Head of caudate nucleus (tissue), 42 donors: ENCODE measurements at places on chromosomes 4 and X.

DNA sequence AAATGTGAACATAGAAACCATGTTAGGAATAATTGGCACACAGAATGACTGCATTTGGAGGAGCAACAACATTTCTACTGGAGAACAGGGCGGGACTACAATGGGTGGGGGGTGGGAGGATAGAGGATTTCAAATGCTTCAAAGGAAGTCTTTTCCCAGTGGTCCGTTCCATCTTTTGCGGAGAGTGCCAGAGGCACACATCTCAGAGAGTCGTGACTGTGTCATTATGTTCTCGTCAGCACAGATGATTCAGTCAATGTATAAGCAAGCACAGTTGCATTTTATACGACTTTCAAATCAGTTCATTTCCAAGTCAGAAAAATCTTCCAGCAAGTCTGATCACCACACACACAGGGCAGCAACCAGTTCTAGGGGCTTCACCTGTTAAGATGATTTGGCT lies 22.7 kb upstream of the GPR50 start:
- DNase-seq = no peak

GRCh38 chrX:29798469-29798868 lies 416.9 kb upstream of the MAGEB2 start:
- DNase-seq = no peak

- no peak for DNase-seq
Observed at GRCh38 chr4:184668511-184669114, 19.1 kb downstream of the PRIMPOL start.

DNA sequence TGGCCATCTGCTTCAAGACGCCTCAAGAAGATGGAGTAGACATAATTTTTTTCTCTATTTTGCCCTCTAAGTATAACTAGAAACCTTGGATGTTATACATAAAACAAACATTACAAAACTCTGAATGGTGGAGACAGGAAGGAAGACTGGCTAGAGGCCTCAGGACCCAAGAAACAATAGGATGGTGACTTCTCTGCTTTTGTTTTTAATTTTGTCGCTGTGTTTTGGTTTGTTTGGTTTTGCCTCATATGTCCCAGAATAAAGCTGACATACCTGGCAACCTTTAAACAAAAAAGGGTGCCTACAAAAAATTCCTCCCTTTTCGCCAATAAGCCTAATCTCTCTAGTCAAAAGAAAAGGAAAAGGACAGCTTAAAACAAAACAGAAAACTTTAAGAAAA lies 109.1 kb downstream of the PPP4R3C start:
- no peak for DNase-seq

GRCh38 chrX:2840961-2841360 lies 12.2 kb downstream of the GYG2 start:
- DNase-seq = no peak

- no peak for DNase-seq
Observed at GRCh38 chrX:9586992-9587392, 122.1 kb downstream of the TBL1X start.

DNA sequence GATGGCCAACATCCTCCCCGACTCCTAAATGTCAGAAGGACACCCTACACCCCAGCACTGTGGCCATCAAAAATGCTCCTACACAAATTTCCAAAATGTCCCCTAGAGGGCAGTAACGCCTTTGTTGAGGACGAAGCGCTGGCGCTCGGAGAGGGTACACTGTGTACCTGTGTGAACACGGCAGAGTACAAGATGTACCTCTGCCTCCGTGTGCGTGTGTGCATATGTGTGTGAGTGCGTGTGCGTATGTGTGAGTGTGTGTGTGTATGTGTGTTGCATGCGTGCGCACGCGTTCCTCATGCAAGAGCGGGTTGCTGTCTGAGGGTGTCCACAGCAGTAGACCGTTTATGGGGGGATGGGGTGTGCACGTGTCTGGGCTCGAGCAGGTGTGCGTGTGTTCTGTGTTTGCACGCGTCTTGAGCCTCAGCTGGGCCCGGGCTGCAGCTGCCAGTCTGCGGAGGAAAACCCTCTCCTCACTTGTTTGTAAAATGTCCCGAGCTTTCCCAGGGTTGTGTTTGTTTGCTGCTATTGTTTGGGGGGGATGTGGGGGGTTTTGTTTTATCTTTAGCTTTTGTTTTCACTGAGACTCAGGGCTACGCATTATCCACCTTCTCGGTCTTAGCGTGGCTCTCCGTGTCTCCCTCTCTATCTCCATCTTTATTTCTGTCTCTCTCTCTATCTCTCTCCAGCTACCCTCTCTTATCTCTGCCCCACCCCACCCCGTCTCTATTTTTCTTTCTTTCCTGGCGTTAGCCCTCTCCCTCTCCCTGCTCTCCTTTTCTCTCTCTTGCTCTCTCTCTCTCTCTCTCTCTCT lies 10.4 kb upstream of the TSPYL2 start:
- peak; percentile 51 for DNase-seq

- DNase-seq = peak; percentile 8
Observed at GRCh38 chrX:139930916-139931645, 1.8 kb downstream of the ATP11C start.

DNA sequence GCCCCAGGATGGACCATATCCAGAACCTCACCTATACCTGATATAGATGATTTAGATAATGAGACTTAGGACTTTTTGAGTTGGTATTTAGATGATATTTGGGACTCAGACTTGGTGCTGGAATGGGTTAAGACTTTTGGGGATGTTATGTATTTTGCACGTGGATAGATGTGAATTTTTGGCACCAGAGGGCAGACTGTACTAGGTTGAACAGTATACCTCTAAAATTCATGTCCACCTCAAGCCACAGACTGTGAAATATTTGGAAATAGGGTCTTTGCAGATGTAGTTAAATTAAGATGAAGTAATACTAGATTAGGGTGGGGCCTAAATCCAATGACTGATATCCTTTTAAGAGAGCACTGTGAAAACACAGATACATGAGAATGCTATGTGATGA lies 15.6 kb downstream of the RBM41 start:
- DNase-seq = no peak

- no peak for DNase-seq
Observed at GRCh38 chrX:108584617-108585211, 145.1 kb downstream of the COL4A5 start.

DNA sequence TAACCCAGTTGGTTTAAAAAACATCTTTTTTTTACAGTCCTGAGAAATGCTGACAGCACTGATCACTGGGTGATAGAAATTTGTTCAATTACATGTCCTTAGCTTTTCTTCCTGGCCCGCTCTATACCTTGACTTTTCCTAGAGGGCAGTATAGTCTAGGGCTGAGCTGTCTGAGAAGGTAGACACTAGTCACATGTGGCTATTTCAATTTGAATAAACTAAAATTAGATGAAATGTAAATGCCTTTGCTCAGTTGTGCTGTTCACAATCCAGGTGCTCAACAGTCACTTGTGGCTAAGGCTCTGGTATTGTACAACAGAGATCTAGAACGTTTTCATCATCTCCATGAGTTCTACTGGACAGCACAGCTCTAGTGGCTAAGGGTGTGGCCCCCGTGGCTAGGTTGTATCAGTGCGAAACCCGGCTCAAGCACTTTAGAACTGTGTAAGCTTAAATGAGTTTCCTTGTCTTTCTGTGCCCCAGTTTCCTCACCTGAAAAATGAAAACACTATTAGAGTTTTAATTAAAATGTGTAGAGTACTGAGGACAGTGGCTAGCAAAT lies 111.6 kb upstream of the WDR17 start:
- no peak for DNase-seq

DNA sequence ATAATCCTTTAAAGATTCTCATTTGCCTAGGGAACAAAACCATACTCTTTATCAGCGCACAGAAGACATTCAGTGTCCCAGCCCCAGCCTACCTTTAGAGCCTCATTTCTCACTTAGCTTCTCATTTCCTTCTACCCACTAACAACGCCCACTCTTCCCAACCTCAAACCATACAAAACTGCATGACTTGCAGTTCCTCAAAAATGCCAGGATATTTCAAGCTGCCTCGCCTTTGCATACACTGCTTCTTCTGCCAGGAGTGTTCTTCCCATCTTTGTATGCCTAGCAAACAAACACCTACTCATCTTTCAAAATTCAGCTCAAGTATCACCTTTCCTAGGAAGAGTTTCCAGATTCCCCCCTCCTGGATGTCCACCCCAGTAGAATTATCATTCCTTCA lies 129.9 kb upstream of the ADGRL3 start:
- DNase-seq = no peak

GRCh38 chrX:114798907-114799306 lies 215.0 kb downstream of the HTR2C start:
- DNase-seq = no peak

GRCh38 chr4:6753103-6753560 lies 29.4 kb upstream of the KIAA0232 start:
- DNase-seq = no peak
